ENCODE measurements at places on chromosomes 16 and 17. TPM values are rescaled to one million over a fixed set of nuclear protein-coding genes. Genes with fewer than 3 reads are reported as not detected.

GLTPD2 gene
- not detected for total RNA-seq

DNA sequence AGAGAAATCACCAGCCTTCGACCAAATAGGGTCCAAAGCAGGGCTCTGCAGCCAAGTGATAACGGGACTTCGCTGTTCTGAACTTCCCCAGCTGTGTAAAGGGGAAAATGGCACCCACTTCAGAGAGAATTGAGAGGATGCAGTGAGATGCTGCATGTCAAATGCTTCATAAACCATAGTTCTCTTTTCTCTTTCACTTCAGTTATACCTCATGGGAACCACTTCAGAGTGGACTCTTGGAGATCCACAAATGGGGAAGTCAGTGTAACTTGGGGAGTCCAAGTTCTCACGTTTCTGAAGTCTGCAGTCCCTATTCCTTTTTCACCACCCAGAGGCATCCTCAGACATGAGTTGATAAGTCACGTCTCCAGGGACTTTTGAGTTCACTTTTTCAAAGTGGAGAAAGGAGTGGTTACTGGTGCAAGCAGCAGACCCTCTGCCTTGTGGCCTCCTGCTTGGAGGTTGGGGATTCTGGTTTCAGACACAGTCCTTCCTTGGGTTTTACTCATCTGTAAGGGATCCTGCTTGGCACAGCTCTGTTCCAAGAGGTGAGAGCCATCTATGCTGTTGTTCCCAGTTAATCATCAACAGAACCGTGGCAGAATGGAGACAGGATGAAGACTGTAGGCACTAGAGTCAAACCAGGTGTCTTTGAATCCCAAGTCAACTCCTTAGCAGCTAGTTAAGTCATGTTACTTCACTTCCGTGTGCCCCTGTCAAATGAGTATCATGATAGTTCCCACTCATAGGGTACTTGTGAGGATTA, 123.4 kb upstream of the NOL11 start:
- no peak for DNase-seq

- DNase-seq = no peak
Observed at GRCh38 chr17:69916761-69917160, 158.3 kb upstream of the KCNJ16 start.

SSTR5 gene
- not detected for total RNA-seq

- DNase-seq = no peak
Observed at GRCh38 chr16:23607726-23608125, 11.6 kb upstream of the NDUFAB1 start.

NUDT16L1 gene
- total RNA-seq = 24.0 TPM

GRCh38 chr16:76577003-76577402, 299.8 kb downstream of the CNTNAP4 start:
- DNase-seq = no peak

GRCh38 chr17:69470702-69471101, 56.2 kb downstream of the MAP2K6 start:
- DNase-seq = no peak

CDH8 gene
- 0.78 TPM for total RNA-seq

PRDM7 gene
- not detected for total RNA-seq

GRCh38 chr17:40443988-40444899, 994 bp downstream of the IGFBP4 start:
- DNase-seq = no peak

- DNase-seq = no peak
Observed at GRCh38 chr16:59181821-59182420, 447.8 kb upstream of the GOT2 start.

EPN3 gene
- total RNA-seq = 0.09 TPM

GRCh38 chr16:57998486-57998885, 2.0 kb downstream of the ZNF319 start:
- peak; percentile 86 for DNase-seq

SLC52A1 gene
- total RNA-seq = 0.26 TPM

NAGS gene
- total RNA-seq = 7.1 TPM

BCAR1 gene
- total RNA-seq = 61.7 TPM

DNA sequence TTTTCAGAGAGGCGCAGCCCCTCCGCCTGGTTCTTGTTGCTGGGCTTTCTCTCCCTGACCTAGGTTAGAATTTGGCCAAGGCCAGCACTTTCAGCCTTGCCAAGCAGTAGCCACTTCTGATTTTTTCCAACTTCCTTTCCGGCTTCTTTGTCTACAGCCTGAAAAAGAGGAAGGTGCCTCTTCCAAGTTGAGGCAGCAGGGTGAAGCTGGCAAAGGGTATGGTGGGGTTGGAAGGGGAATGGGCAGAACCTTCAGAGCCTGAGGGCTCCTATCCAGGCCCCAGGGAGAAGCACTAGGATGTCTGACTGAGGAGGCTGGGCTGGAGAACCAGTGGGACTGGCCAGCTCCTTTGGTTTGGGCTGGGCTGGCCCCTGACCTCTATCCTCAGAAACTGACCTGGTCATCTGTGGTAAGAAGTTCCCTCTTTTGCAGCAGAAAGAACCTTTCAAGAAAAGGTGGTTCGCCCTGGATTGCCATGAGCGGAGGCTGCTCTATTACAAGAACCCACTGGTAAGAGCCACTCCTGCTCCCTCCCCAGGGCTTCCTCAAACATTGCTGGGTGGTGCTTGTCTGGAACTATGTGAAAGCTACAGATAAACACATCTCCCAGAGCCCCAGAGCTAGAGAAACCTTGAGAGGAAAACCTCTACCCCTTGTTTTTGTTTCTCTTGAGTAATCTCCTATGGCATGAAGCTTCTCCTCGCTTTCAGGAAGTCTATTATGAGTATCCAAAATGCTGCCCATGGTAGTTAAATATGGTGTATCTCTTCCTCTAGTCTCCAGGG, 16.6 kb upstream of the RNF135 start:
- peak; percentile 59 for DNase-seq

CRHR1 gene
- total RNA-seq = not detected

GRCh38 chr17:48925991-48926342, 17.8 kb downstream of the UBE2Z start:
- no peak for DNase-seq

GRCh38 chr16:82651921-82652601, 25.3 kb downstream of the CDH13 start:
- DNase-seq = no peak

DNA sequence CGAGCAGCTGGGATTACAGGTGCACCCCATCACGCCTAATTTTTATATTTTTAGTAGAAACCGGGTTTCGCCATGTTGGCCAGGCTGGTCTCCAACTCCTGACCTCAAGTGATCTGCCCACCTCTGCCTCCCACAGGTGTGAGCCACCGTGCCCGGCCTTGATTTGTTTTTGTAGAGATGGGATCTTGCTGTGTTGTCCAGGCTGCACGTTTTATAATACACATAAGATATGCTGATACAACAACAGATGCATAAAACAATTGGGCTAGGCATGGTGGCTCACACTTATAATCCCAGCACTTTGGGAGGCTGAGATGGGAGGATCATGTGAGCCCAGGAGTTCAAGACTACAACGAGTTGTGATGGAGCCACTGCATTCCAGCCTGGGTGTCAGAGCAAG, 6.0 kb downstream of the USP36 start:
- no peak for DNase-seq

SLC12A3 gene
- total RNA-seq = not detected

- no peak for DNase-seq
Observed at GRCh38 chr16:54123766-54124165, 162.8 kb downstream of the IRX3 start.

- DNase-seq = no peak
Observed at GRCh38 chr16:85501900-85502299, 111.2 kb upstream of the GSE1 start.

IRX5 gene
- 23.3 TPM for total RNA-seq

DNA sequence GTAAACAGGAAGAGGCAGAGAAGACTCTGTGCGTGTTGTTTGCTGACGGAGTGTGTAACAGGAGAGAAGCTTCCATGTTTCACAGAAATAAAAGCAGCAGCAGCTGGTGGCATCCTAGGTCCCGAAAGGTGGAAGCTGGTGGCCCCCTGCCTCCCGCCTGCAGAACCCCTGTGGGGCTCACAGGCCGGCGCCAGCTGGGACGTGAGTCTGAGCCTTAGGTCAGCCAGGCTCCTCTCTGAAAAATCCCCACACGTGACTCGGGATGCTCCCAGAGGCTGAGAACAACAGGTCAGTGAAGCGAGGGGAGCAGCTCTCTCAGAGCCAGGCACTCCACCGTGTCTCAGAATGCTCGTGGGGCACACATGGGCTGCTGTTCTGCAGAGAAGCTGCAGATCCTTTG, 27.4 kb downstream of the TMEM204 start:
- no peak for DNase-seq

DNA sequence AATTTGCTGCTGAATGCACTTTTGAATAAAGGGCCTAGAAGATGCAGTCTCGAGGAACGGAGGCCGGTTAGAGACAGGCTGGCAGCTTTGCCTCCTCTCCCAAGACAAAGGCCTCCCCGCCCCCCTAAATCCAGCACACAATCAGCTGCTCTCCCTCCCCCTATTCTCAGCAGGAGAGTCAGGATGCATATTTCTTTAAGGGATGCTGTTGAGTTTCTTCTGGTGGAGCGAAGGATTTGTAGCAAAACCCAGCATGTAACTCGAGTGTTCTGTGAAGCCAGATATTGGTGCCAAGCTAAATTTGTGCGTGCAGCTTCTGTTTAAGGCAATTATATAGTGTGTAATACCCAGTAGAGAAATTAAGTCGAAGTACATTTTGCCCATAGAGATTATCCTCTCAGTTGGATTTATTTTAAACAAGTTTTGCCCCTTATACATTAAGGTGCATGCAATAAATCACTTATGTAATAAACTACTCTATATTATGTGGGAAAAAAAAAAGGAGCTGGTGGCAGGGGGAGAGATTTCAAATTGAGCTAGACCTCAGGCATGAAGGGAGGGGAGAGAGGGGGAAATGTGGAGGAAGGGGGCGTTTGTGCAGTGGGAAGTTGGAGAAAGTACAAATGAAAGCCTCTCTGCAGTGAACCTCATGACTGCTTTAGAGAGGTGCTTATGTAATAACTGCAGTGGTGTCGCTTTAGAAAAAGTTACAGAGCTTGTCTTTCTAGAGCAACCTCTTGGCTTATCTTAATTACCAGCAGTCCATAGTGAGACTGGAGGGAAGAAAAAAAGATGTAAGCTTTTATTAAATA, 599.2 kb downstream of the MAF start:
- no peak for DNase-seq

GRCh38 chr16:67430977-67431774, at the start of gene HSD11B2:
TSS of gene HSD11B2 (plus strand) at chr16:67431121. CDS start at chr16:67431249, 128 bp downstream.
- peak; percentile 83 for DNase-seq

GRCh38 chr16:88477631-88478519, 24.8 kb downstream of the ZFPM1 start:
- no peak for DNase-seq

- no peak for DNase-seq
Observed at GRCh38 chr16:65373097-65373496, 251.2 kb upstream of the CDH11 start.

- no peak for DNase-seq
Observed at GRCh38 chr17:82534401-82534812, 14.9 kb downstream of the FOXK2 start.

DNA sequence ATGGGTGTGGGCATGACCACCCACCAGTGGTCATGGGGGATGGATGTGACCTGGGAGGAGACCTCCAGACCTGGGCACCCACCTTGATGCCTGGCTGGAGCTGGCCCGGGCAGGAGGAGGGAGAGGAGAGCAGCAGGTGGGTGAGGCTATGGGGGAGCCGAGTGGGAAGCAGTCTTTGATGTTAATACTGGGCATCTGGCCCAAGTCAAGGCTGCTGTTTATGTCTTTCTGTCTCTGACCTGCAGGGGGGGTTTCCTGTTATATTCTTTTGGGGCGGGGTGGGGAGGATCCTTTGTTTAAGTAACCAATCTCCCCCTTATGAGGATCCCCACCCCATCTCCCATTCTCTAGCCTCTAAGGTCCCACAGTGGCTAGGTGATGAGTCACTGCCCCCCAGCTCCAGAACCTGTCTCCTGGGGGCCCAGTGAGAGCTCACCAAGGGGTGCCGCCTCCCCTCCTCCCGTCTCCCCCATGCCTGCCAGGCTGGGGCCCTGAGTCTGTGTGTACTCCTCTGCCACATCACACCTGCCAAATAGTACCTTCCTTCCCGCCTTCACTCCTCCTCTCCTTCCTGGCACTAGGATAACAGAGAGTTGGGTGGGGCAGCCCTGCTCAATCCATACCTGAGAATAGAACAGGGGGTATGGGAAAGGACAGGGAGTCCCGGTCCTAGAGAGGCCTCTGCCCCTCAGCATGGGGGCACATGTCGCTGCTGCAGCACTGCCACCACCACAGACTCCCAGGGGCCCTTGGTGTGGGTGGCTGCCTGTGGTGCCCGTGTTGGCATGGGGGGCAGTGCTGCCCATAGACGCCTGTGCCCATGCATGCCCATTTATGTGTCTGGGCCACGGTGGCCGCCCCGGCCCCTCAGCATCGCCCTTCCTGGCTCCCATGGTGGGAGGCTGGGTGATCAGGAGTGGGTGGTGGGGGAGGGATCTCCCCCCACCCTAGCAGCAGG, 7.3 kb downstream of the THRA start:
- no peak for DNase-seq

GRCh38 chr16:23279721-23280153, 22.4 kb upstream of the SCNN1B start:
- no peak for DNase-seq

GRCh38 chr17:17156511-17156910, 49.6 kb downstream of the PLD6 start:
- DNase-seq = no peak

GRCh38 chr17:69592692-69593350, 178.3 kb downstream of the MAP2K6 start:
- DNase-seq = no peak

LAT gene
- 13.4 TPM for total RNA-seq

GRCh38 chr17:65466547-65466946, 94.9 kb downstream of the AXIN2 start:
- no peak for DNase-seq

PNPO gene
- total RNA-seq = 29.4 TPM

DNA sequence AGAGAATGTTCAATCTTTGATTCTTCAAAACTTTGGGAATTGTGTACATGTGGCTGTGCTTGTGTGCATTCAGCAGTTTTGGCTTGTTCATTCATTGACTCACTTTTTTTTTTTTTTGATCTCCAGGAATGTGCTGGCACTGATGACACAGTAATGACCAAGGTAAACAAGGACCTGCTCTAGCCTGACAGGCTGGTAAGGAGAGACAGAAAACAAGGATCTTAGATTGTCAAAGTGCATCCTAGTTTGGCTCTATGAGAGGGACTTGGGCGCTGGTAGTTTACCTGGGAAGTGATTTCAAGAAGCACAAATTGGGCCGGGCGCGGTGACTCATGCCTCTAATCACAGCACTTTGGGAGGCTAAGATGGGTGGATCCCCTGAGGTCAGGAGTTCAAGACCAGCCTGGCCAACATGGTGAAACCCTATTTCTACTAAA, 233.1 kb upstream of the WSCD1 start:
- no peak for DNase-seq

DNA sequence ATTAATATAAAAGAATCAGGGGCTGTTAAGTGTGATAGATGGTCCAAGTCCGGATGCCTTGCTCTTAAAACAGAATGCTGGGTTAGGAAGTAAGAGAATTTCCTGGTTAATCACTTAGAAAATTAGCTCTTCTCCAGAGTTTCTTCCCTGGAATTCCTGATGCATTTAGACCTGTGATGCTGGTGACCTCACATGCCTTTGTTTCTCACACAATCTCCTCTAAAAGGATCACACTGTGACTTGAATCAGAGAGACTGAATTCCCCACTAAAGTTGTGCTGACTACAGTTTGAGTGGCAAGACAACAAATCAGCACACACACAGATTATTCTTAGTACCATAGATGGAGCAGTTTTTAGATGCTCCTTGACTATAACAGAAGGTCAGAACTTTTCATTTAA, 4.4 kb upstream of the RNF43 start:
- no peak for DNase-seq

GRCh38 chr17:50690887-50691549, 16.7 kb downstream of the ANKRD40 start:
- no peak for DNase-seq

- no peak for DNase-seq
Observed at GRCh38 chr17:58873926-58874325, 118.3 kb downstream of the PPM1E start.

Measured in upper lobe of right lung (tissue), 1 donor.